Pancreas (tissue), 10 donors: ENCODE measurements at places on chromosomes 7 and 10. TPM values are rescaled to one million over a fixed set of nuclear protein-coding genes. Genes with fewer than 3 reads are reported as not detected.

NKX1-2 gene
- not detected for polyA plus RNA-seq

CUBN gene
- 1.0 TPM for polyA plus RNA-seq

HOXA3 gene
- polyA plus RNA-seq = 0.38 TPM

WBP1L gene
- 11.0 TPM for polyA plus RNA-seq

LAMB1 gene
- polyA plus RNA-seq = 167 TPM

ARMC3 gene
- polyA plus RNA-seq = not detected

CACNB2 gene
- polyA plus RNA-seq = 9.6 TPM

OR2A5 gene
- not detected for polyA plus RNA-seq

GPR15LG gene
- 0.23 TPM for polyA plus RNA-seq

PFKFB3 gene
- polyA plus RNA-seq = 11.8 TPM

ACADSB gene
- 3.6 TPM for polyA plus RNA-seq

C10orf95 gene
- 1.2 TPM for polyA plus RNA-seq

EN2 gene
- polyA plus RNA-seq = not detected

ARHGEF5 gene
- polyA plus RNA-seq = 9.1 TPM

ITGB8 gene
- 3.9 TPM for polyA plus RNA-seq

NEUROG3 gene
- polyA plus RNA-seq = not detected

MCU gene
- polyA plus RNA-seq = 7.8 TPM

TMEM196 gene
- 1.3 TPM for polyA plus RNA-seq

PTPN20 gene
- polyA plus RNA-seq = 3.2 TPM

VWDE gene
- polyA plus RNA-seq = 2.5 TPM

CHST15 gene
- polyA plus RNA-seq = 4.8 TPM

C10orf143 gene
- polyA plus RNA-seq = 7.0 TPM

MEIG1 gene
- 1.5 TPM for polyA plus RNA-seq

OLAH gene
- not detected for polyA plus RNA-seq

TMEM176A gene
- polyA plus RNA-seq = 66.9 TPM
